ENCODE measurements at places on chromosomes 1 and 21. TPM values are rescaled to one million over a fixed set of nuclear protein-coding genes. Genes with fewer than 3 reads are reported as not detected.

Gene ASCL5
- not detected for total RNA-seq

Gene ZNF683
- not detected for total RNA-seq

Gene EFNA4
- total RNA-seq, result 2.5 TPM

Gene HNRNPR
- total RNA-seq, result 43.7 TPM

Gene TMEM82
- not detected for total RNA-seq

Gene C1orf56
- 1.7 TPM for total RNA-seq

Gene DYNLT4
- total RNA-seq, result not detected

Data from smooth muscle cell of trachea (primary cell).